ENCODE measurements at places on chromosomes 1 and 21.

GRCh38 chr1:169295425-169295824 is 72.2 kb downstream of the NME7 start:
- DNase-seq: no peak

DNA sequence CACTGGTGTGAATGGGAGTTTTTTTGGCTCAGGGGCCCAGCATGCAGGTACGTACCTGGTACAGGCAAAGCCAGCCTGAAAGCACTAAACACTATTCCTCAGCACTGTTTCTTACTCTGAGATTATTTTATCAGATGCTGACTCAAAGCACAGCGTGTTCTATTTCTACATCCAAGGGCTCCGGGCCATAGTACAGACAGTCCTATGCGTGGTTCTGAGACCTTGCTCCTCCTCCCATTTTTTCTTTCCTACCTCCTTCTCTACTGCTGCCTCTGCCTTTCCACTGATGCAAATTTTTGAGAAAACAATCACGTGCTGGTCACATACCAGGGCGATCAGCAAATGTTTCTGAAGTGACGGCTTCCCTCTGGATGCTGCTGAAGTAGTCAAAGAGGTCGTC is 36.3 kb downstream of the PDPN start:
- DNase-seq: no peak

GRCh38 chr1:239394107-239394506 is 7.7 kb downstream of the CHRM3 start:
- DNase-seq: no peak

DNA sequence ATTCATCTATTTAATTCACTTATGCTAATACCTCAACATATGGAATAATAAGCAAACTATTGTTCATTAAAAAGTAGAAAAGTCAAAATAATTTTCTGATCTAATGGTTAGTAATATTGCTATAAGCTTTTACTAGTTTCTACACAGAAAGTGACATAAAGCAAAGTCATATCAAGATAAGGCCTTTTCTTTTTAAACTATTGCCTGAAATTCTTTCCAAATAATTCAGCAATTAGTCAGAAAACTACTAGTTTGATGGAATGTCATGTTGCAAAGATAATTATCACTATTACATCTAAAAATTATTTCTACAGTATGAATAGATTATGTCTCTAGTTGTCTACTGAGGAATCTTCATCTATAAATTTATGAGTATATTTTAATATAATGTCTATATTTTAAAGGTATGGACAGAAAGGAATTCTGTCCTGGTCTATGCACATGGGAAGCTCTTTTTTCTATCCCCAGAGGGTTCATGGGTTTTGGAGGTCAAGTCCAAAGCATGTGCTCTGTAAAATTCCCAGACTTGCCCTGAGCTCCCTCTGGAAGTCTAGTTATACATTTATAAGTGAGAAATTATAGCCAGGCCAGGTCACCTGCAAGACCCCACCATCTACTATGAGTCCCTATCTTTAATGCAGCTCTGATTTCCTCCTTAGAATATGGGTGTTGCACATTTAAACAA is 84.6 kb upstream of the DPYD start:
- DNase-seq: no peak

DNA sequence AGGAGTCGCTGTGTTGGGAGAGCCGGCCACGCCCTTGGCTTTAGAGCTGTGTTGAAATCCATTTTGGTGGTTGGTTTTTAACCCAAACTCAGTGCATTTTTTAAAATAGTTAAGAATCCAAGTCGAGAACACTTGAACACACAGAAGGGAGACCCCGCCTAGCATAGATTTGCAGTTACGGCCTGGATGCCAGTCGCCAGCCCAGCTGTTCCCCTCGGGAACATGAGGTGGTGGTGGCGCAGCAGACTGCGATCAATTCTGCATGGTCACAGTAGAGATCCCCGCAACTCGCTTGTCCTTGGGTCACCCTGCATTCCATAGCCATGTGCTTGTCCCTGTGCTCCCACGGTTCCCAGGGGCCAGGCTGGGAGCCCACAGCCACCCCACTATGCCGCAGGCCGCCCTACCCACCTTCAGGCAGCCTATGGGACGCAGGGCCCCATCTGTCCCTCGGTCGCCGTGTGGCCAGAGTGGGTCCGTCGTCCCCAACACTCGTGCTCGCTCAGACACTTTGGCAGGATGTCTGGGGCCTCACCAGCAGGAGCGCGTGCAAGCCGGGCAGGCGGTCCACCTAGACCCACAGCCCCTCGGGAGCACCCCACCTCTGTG is 4.7 kb downstream of the C1orf35 start:
- peak; percentile 34 for DNase-seq

GRCh38 chr1:84133479-84133878 is 10.6 kb upstream of the PRKACB start:
- DNase-seq: no peak

DNA sequence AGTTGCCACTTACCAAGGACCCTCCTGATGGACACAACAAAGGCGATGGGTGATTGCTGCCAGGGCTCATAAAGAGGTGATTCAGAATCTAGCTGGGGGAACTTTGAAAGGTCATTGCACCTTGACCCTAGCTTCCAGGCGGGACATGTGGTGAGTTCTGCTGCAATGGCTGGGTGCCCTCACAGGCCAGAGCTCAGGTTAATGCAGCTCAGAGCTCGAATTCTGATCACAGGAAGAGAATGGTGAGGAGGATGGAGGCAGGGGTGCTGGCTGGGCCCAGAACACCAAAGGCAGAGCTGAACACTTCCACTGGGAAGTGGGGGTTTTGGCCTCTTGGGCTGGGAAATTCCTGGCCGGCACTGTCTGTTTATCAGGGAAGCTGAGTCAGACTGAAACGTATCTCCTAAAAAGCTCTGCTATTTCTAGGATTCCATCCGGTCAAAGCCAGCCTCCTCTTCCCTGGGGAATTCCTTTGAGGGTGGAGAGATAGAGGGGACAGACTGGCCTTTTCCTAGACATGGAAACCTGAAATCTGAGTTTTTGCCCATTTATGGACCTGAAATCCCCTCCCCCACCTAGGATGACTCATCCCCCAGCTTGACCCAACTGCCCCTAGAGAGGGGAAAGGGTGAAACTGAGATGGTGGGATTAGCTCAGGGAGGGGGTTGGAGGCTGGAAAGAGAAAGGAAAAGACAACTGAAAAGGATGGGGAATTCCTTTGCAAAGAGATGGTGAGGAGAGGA is 27.2 kb downstream of the NUAK2 start:
- no peak for DNase-seq

- DNase-seq: peak; percentile 48
Observed at GRCh38 chr1:26281091-26281958, 1.4 kb downstream of the SH3BGRL3 start.

Data from activated CD8-positive, alpha-beta memory T cell treated with anti-CD3 and anti-CD28 coated beads, Interleukin-2, amount 10 ng/mL, durations not matched to agents 7 days and 5 days (primary cell).